ENCODE measurements at places on chromosomes 7 and 10.
A peak's percentile ranks its signal among the peaks of the same experiment; 100 is the strongest.

DNA sequence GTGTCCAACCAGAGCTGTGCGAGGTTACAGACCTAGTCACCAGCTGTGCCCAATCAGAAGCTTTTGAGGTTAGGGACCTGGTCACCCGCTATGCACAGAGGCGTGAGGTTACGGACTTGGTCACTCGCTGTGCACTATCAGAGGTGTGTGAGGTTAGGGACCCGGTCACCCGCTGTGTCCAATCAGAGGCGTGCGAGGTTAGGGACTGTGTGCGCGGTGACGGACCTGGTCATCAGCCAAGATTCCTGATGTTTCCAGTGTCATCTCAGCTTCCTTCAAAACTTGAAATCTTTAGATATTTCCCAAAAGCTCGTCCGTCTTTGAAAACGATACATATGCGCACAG is 182.1 kb downstream of the DIP2C start:
- DNase-seq: no peak

GRCh38 chr7:123211545-123211944 is 11.8 kb upstream of the SLC13A1 start:
- no peak for DNase-seq

DNA sequence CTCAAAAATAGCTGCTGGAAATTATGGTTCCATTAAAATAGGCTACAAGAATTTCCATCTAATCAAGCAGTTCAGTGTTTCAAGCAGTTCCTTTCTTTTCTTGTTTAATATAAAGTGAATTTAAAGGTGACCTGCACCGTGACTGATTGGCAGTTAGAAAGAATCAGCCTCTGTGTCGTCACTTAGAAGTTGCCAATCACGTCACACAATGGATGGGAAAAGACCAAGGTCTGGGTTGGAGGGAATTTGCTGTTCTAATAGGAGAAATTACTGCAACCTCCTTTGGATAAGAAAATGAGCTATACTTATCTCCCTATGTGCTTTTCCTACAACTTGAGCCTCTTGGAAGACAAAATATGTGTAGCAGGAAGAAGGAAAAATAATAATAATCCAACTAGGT is 219.4 kb upstream of the KMT2E start:
- DNase-seq: no peak

GRCh38 chr7:111051832-111052231 is 39.1 kb upstream of the LRRN3 start:
- no peak for DNase-seq

DNA sequence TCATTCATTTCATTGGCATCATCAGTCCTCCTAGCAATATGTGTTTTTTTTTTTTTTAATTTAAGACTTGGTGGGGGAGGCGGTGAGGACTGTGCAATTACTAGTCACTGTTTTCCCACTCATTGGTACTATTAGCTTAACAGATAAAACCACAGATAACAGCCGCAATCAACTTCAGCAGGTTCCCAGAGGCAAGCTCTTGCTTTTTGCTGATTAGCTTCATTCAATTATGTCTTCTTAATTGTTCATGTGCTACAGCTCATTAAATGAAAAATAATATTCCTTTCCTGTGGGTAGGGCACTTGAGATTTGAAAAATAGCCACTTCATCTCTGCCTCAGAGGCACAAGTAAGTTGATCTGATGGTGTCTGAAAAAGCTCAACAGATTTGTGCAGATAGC is 215.5 kb downstream of the PCDH15 start:
- no peak for DNase-seq

DNA sequence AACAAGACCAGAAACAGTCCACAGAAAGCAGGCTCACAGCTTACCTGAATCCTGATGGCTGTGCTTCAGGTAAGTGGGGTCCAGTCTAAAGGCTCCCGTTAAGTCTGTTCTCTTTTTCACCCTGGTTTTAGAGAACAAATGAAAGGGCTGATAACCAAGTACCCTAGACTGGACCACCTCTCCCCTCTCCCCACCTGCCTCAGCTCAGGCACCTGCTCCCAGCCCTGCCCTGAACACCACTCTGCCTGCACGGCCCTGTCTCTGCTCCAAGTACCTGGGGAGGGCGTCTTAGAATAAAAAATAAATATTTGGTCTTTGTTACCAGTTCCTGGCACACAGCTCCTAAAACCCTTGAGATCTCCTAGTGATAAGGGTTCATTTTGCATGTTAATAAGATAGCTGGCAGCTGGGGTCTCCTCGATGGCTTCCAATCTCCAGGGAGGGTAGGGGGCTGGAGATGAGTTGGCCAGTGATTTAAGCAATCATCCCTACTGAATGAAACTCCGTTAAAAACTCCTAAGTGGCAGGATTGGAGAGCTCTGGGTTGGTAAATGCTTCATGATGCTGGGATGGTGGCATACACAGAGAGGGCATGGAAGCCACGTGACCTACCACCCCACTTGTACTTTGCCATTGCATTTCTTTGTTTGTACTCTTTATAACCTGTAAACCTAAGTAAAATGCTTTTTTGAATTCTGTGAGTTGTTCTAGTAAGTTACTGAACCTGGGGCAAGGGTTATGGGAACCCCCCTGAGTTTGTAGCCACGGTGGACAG is 29.8 kb upstream of the FIGNL1 start:
- no peak for DNase-seq

DNA sequence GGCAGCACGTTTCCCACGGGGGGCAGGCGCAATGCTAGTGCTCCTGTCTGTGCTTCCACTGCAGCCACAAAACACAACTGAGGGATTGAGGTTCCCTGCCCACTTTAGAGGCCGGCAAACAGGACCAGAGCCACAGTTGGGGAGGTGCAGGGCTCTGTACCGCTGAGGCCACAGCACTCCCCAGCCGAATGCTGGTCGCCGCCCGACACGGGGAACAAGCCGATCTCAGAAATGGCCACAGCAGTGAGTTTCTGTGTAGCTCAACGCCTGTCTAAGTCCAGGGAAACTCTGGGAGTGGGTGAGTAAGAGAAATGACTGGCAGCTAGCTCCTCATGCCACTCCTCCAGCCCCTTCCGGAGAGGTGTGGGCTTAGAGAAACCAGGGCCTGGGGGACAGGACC is 194.0 kb upstream of the VWC2 start:
- no peak for DNase-seq

GRCh38 chr7:142800699-142801260 is 30.0 kb downstream of the PRSS2 start:
- DNase-seq: no peak

GRCh38 chr7:116859323-116859722 is 3.1 kb upstream of the CAPZA2 start:
- DNase-seq: peak; percentile 44

DNA sequence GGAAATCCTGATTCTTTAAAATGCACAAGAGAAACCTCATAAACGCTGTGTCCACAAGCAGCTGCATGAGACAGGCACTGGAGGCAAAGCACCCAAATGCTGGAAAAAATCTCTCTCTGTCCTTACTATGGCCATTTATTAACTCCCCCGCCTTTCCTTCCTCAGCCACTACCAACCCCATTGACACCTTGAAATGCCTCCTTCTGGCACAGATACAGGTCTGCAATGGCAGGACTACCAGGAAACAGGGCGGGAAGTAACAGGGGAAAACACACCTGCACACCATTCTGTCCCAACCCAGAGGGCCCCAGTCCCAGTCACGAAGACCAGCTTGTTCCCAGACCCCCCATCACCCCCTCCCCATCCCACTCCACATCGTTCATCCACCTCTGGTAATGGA is 224.3 kb downstream of the PARD3 start:
- DNase-seq: no peak

GRCh38 chr10:122450353-122450990 is 4.0 kb upstream of the ARMS2 start:
- DNase-seq: no peak

DNA sequence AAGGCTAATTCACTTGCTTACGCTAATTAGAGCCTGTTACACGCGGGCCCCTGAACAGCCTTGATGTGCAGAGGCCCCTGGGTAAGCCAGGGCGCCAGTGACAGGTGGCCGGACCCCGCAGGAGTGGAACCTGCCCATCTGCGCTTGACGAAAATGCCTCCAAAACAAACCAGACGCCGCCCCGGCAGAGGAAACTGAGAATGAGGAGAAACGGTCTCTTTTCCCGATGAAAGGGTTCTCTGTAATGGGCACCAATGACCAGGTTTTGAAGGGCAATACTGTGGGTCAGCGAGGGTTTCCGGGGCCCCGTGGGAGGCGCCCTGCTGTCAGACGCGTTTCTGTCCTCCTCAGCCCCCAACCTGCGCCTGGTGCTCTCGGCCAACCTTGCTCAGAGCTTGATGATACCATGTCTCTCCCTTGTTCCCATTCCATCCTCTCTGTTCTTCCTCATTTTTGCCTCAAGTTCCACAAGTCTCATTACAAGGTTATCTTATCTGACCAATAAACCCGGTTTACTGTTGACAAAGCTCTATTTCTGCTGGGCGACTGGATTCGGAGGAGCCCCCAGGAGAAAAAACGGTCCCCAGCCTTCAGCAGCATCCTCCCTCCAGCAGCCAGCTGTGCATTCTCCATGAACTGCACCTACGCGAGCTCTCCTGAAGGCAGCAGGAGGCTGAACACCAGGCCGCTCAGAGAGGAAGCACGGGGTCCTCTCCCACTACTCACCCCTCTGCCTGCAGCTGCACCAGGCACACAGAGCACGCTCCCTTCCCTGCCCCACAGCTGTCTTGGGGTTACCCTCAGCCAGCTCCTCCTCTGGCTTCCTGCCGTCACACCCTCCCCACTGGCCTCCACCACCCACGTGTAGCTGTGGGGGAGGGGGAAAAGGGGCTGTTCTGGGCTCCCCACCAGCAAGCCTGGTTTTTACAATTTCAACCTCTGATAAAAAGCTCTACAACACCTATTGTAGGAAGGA is 202.0 kb downstream of the MAD1L1 start:
- DNase-seq: no peak

- peak; percentile 66 for DNase-seq
These were observed 50.6 kb downstream of the HIPK2 start for GRCh38 chr7:139727151-139727705.

- DNase-seq: peak; percentile 54
These were observed 267.0 kb downstream of the FRMD4A start for GRCh38 chr10:14063531-14064285.

DNA sequence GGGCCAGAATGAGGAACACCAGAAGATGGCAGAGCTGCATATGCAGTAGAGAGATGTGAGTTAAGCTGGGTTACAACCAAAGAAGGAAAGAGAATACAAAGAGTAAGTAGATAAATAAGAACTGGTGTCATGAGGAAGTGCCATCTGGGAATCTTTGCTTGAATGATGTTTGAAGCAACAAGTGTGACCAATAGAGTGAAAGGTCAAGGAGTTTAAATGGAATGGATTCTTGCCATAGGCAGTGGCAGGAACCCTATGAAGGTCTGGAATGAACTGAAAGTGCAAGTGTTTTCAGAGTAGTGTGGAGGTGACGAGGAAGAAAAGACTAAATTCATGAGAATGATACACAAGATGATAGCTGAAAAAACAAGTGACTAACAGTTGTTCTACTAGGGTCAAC is 21.6 kb downstream of the MEST start:
- DNase-seq: no peak

DNA sequence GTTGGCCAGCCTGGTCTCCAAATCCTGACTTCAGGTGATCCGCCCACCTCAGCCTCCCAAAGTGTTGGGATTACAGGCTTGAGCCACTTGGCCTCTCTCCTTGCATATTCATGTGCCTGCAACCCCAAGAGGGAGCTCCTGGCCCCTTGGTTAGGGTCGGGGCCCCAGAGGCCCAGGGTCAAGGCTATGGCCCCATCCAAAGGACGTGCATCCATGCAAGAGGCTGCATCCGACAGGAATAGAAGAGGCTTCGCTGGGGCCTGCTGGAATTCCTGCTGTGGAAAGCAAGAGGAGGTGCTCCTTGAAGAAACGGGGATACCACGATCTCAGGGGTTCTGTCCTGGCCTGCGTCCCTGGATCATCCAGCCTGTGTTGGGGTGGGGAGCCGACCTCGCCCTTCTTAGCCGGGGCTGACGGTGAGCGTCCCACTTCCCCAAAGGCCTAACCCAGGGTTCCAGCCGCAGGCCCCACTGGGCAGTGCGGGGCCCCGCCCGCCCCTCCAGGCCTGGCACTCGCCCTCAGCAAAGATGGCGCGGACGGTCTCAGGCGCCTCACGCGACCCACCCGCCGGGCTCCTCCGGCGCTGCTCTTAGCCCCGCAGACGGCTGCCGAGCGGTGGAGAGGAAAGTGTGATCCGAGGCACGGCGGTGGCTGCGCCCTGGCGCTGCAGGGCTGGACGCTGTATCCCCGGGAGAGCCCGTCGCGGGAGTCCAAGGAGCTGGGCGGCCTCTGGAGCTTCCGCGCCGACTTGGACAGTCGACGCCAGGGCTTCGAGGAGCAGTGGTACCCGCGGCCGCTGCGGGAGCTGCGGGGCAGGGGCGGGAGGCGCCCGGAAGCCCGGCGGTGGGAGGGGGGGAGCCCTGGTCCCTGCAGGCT is 54.7 kb downstream of the ZNF727 start:
- no peak for DNase-seq

DNA sequence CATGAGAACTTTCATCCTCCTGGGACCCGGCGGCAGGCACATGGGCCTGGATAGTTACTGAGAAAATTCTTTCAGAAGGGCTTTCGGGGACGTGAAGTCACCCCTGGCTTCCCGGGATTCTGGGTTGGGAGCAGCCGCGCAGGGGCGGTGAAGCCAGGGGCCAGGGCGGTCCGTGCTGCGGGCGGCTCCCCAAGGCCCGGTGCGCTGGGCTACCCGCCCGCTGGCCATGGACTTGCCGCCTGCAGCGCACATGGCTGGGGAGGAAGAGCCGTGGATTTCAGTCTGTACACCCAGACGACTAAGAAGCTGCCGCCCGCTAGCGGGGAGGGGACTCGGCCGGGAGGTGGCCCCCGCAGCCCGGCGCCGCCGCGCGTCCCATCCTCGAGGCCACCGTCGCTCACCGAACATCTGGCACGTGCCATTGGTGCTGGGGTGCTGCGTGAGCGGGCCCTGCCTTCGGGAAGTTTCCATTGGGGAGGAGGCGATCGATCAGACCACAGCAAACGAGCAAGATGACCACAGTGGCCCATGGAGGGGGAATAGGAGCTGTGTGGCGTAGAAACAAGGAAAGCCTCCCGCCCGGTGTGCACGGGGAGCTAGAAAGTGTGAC is 64.5 kb downstream of the TMEM209 start:
- no peak for DNase-seq

- DNase-seq: no peak
These were observed 88.2 kb downstream of the ELFN1 start for GRCh38 chr7:1758028-1758858.

DNA sequence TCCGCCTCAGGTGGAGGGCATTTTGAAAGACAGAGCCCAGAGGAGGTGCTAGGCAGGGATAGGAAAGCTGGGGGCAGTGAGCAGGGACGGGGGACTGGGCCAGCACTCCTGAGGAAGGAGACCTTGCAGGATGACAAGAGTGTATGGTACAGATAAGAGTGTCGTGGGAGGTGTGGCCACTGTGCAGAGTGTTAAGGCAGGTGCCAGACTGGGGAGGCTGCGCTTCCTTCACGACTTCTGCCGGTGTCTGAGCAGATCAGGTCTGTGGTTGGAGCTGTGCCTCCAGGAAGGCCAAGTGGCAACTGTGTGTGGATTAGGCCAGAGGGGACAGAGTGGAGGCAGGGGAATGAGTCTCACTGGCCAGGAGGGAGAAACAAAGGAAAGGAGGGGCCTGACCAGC is 161.7 kb downstream of the HIBADH start:
- no peak for DNase-seq

DNA sequence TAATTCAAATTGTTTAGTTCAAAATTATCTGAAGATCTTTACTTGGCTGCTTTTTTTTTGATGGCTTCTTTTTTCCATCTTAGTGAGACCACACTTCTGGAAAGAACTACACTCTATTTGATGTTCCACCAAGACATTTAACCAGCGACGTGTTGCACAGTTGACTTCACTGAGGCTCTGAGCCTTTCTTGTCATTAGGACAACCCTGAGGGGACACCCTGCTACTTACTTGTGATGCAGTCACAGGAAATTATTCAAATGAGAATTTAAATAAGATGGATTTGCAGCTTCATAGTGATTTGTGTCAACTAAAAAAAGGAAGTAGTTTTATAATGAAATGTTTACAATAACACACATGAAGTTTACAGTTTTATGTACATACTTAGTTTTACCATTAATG is 25.6 kb upstream of the PIK3CG start:
- DNase-seq: no peak
